ENCODE measurements at places on chromosomes 5 and 9.

GRCh38 chr5:159337016-159337955 lies 7.0 kb upstream of the IL12B start:
- DNase-seq = peak; percentile 31

- no peak for DNase-seq
Measured at GRCh38 chr5:134944630-134945029, 23.1 kb upstream of the CATSPER3 start.

GRCh38 chr5:122704247-122705036 lies 70.4 kb upstream of the SNX2 start:
- DNase-seq = no peak

DNA sequence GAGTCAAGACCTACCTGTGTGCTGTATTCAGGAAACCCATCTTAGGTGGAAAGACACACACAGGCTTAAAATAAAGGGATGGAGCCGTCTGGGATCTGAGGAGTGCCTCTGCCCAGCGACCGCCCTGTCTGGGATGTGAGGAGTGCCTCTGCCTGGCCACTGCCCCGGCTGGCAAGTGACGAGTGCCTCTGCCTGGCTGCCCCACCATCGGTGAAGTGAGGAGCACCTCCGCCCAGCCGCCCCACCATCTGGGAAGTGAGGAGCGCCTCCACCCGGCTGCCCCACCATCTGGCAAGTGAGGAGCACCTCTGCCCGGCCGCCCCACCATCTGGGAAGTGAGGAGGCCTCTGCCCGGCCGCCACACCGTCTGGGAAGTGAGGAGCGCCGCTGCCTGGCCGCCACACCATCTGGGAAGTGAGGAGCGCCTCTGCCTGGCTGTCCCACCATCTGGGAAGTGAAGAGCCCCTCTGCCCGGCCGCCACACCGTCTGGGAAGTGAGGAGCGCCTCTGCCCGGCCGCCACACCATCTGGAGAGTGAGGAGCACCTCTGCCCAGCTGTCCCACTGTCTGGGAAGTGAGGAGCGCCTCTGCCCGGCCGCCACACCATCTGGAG lies 33.7 kb downstream of the SAXO1 start:
- DNase-seq = no peak

DNA sequence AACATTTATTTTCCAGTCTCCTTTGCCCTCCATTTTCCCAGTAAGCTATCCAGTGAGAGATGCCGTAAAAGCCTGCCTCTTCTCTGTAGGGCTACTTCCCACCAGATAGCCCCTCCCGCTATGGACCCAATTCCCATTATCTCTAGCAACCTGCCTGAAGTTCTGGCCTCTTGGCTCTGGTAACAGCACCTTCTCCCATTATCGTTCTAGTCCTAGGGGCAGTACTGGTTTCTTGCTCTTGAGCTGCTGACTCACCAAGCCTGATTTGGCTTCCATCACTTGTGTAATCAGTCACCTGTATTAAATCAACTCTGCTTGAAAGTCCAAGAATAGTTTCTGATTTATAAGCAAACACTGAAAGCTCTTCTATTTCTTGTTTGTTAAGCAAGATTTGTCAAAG lies 42.8 kb upstream of the PARP8 start:
- DNase-seq = no peak

- DNase-seq = no peak
Measured at GRCh38 chr5:138369706-138370105, 17.2 kb downstream of the KDM3B start.

- peak; percentile 52 for DNase-seq
Measured at GRCh38 chr9:34957492-34958410, at the start of gene PHF24. TSS of gene PHF24 (plus strand) at chr9:34958285. CDS start at chr9:34971299, 13,014 bp downstream.

- no peak for DNase-seq
Measured at GRCh38 chr9:4538621-4539020, 48.4 kb downstream of the SLC1A1 start.

- no peak for DNase-seq
Measured at GRCh38 chr5:131957721-131958441, 12.4 kb upstream of the MEIKIN start.

- DNase-seq = no peak
Measured at GRCh38 chr5:86716121-86716520, 98.4 kb downstream of the COX7C start.

DNA sequence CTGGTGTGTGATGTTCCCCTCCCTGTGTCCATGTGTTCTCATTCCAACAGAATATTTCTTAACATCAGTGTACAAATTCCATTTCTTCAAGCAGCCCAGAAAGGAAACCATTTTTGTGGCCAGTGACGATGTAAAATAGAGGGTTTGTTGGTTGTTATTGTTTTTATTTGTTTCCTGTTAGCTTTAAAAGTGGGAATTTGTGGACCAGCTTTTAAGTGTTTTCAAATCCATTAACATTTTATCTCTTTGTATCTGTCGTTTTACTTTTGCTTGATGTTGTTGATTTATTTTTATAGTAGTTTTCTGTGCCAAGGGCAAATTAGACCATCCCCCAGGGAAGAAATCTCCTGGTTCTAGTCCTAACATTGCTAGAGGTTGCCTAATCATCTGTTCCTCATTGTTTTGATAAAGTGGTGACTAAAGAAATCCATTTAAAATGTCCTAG lies 100.0 kb downstream of the GDNF start:
- DNase-seq = no peak

- no peak for DNase-seq
Measured at GRCh38 chr5:60368100-60368499, 331.9 kb downstream of the DEPDC1B start.

DNA sequence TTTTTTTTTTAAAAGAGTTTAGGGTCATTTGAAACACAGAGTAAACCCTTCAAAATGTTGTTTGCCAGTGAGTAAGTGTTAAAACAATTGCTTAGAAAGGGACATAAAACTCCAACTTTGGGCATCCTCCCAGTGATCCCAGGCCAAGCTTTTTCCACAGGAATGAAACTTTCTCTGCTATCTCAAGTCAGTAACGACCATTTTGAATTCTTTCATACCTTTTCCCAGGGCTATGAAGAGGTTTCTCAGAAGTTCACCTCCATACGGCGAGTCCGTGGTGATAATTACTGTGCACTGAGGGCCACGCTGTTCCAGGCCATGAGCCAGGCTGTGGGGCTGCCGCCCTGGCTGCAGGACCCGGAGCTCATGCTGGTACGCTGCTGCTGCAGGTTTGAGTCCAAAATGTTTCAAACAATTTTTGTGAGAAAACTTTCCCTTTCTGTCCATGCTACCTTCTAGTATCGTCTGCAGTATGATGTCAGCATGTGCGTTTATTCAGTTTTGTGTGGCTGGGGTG lies 16.8 kb downstream of the OTULIN start:
- no peak for DNase-seq

DNA sequence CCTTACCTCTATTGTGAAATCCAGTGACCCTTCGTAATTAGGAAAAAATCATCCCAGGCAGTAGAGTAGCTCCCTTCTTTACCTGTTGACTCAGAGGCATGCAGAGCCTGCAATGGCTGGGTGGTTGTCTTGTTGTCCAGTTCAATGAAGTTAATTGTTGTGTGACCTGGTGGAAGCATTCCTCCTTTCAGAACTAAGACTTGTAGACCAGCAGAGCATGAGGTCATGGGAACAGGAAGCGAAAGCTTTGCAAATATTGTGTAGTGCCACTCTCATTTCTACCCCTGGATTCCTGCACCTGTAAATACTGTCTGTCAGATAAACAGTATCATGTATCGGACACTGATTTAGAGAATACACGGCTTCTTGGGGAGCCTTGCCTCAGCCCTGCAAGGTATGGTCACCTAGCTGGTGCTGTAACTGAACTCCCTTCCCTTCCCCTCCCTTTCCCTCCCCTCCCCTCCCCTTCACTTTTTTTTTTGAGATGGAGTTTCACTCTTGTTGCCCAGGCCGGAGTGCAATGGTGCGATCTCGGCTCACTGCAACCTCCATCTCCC lies 5.7 kb upstream of the PRXL2C start:
- no peak for DNase-seq

- no peak for DNase-seq
Measured at GRCh38 chr5:54959673-54960418, 25.5 kb downstream of the ESM1 start.

DNA sequence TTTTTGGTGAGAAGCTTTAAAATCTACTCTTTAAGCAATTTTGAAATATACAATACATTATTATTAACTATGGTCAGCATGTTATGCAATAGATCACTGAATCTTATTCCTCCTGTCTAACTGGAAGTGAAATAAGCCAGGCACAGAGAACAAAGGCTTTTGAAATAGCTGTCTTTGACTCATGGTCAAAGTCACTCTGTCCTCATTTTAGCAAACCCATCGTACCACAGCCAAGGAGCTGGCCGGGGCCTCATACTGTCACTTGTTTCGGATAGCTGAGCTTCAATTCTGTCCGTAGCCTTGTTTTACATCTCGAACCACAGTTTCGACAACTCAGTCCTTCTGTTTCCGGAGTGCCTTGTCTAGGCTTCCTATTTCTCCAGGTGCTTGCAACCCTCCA lies 19.2 kb downstream of the ADCY2 start:
- no peak for DNase-seq

GRCh38 chr9:21682981-21683380 lies 119.5 kb upstream of the MTAP start:
- DNase-seq = no peak
